ENCODE measurements at places on chromosomes 5 and 9.

DNA sequence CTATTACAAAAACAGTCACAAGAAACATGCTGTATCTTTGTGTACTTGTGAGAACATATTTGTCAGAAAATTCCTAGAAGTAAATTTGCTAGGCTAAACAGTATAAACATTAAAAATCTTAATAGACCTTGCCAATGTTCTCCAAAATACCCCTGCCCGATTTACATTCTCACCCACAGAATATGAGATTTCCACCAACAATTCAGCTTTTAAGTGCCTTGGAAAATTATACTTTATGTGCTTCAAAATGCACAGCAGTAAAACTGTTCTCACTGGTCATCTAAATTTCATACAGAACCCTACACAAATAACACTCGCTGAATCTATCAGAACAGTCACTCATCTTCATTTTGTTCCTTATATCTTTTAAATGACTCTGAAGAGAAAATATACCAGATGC, 5.5 kb downstream of the MLLT3 start:
- DNase-seq, result no peak

- no peak for DNase-seq
These were observed 19.7 kb upstream of the GCNT4 start for GRCh38 chr5:75072061-75072460.

GRCh38 chr9:133709691-133710571, 28.2 kb downstream of the SARDH start:
- DNase-seq, result no peak

- DNase-seq, result no peak
These were observed 28.0 kb upstream of the ERAP1 start for GRCh38 chr5:96835791-96836191.

- no peak for DNase-seq
These were observed 22.5 kb upstream of the POMT1 start for GRCh38 chr9:131480258-131480657.

- DNase-seq, result no peak
These were observed 21.2 kb upstream of the PFDN1 start for GRCh38 chr5:140324041-140324600.

DNA sequence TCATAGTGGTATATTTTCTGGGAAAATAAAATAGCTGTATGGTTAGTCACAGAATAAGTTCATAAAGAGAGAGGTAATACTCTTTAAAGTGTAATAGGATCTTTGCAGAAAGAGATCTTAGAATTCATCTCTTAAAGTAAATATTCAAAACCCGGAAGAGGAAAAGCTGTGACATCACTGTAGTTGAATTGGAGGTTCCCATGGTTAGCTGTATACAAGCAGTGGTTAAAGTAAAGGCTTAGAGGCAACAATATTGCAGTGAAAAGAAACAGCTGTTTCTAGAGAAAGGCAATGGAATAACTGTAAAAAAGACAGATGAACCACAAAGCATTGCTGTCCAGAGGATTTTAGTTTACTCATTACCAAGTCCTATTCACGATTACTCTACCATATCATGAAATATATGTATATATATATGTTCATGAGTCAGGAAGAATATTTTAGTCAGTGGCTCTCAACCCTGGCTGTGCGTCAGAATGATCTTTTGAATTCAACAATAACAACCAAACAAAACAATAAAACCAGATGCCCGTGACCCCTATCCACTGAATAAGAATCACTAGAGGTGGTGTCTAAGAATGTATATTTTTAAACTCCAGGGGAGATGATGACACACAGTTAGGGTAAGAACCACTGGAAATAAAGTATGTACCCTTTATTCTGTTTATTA, 4.7 kb downstream of the ERCC6L2 start:
- no peak for DNase-seq

DNA sequence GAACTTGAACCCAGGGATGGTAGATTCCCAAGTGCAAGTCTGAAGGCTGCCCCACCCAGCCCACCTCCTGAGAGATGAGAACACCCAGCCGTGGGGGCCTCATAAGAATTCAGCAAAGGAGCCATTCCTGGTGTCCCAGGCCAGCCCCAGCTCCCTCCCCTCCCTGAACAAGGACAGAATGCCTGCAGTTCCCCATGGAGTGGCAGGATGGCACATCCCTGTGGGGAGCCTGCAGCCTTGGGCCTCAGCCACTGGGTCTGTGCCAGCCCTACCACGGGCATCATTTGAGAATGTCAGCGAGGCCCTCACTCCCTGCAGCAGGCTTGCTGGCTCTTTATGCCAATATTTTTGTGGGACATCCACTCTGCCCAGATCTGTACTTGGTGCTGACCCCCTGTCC, 36.2 kb upstream of the RAPGEF1 start:
- no peak for DNase-seq

DNA sequence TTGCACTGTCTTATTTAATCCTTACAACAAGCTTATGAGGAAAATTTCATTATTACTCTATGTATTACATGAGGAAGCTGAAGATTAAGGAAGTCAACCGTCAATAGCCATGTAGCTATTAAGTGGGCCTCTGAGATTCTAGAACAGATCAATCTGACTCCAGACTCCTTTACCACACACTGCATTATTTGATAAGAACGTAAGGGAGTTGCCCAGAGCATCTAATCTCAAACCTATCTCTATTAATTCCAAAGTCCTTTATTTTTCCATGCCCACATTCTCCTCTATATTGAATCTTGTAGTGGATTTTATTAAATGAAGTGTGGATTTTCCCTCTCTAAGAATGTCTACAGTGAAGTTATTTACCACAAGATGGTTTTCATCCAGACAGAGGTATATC, 118.2 kb upstream of the MTAP start:
- DNase-seq, result no peak

DNA sequence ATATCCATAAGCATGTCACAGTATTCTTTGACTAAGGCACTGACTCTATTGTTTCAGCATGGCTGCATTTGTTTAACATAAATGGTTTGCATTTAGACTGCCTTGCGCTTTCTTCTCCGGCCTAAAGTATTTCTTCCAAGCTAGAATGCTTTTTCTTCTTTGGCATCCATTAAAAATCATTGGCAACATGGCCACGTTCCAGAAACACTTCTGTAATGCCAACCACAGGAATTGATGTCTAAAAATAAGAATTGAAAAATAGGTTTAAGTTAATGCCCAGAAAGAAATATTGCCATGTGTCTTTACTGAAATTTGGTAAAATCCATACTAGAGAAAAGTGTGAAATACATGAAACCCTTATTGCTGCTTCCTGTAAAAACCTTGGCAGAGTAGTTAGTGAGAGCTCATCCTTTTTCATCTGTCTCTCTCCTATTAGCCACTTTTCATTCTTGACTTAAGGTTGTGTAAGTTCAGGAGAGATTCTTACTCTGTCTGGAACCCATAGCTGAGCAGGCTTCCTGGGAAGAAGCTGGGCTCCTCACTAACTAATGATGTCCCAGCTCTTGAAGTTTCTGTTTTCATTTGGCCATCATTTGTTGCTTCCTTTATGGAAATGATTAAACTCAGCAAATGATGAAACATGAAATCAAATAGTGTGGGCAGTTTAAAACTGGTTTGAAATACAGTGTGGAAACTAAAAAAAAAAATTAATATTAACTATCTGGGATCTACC, 58.2 kb upstream of the RPS23 start:
- no peak for DNase-seq

GRCh38 chr5:81972492-81972783, 615 bp downstream of the ATG10 start:
- no peak for DNase-seq

- DNase-seq, result peak; percentile 3
These were observed 133.2 kb downstream of the MTX3 start for GRCh38 chr5:79857714-79858409.

GRCh38 chr5:95799191-95799835, 23.2 kb downstream of the GLRX start:
- DNase-seq, result no peak

DNA sequence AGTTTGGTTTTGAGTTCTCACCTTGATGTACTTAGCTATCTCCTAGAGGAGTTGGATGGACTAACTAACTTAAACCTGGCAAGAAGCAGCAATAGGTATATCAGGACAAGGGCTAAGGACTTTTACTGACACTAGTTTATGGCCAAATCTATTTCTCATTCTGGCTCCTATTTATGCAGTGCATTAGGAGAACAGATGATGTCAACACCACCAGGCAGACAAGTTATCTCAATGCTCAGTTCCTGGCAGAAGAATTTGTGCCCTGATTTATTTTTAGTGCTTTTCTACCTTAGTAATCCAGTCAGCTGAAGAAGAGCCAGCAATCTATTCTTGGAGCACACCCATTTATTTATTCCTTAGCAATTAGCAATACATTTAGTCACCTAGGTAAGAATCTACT, 30.7 kb upstream of the MYOT start:
- DNase-seq, result no peak

GRCh38 chr5:68502531-68502930, 287.0 kb downstream of the PIK3R1 start:
- no peak for DNase-seq

GRCh38 chr5:59134471-59135163, 551.7 kb downstream of the RAB3C start:
- DNase-seq, result no peak

- DNase-seq, result no peak
These were observed 408.1 kb downstream of the HTR1A start for GRCh38 chr5:63554191-63554590.

- no peak for DNase-seq
These were observed 21.1 kb upstream of the ZBTB34 start for GRCh38 chr9:126839301-126839700.

DNA sequence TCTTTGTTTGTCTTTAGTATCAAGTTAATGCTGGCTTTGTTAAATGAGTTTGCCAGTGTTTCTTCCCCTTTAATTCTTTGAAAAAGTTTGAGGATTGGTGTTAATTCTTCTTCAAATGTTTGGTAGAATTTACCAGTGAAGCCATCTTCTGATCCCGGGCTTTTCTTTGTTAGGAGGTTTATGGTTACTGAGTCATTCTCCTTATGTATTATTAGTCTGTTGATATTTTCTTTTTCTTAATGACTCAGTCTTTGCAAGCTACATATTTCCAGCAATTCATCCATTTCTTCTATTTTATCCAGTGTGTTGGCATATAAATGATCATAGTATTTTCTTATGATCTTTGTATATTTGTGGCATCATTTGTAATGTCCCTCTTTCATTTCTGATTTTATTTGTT, 74.5 kb upstream of the SPINK5 start:
- DNase-seq, result no peak

Measured in NCI-H510A treated with DMSO at 0.1 percent for 48 hours (cell line).